ENCODE measurements at places on chromosomes 5 and 9. TPM values are rescaled to one million over a fixed set of nuclear protein-coding genes. Genes with fewer than 3 reads are reported as not detected.

The SLCO6A1 gene
- not detected for total RNA-seq

The SPINK1 gene
- total RNA-seq: not detected

DNA sequence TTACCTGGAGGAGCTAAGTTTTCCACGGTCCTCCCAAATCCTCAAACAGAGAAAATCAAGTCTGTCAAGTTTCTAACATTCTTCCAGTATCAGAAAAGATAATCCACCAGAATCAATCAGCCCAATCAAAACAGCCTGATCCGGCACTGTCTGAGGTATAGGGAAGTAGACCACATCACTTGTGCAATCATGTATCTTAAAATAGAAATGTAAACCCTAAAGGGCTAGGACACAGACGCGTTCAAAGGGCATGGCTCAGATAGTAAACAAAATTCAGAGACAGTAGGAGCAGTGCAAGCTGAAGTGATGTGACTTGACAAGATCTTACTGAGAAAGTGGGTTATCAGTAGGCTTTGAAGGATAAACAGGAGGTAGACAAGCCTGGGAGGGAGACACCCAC, 252.4 kb upstream of the DAPK1 start:
- no peak for DNase-seq

DNA sequence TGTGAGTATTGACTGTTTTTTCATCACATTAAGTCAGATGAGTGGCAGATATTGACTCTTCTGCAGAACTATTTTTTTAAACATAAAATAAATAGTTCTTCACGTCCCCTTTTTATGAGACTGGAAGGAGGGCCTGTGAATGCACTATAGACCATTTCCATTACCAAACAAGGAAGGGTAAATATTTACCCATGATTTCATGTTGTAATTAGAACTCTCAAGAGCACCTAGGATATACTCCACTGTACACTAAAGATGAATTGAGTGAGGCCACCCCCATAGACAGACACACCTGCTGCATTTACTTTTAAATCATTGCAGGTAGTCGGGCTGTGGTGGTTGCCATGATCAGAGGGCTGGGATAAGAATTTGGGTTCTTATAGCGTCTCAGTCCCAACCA, 22.6 kb downstream of the SLC36A1 start:
- DNase-seq: no peak

DNA sequence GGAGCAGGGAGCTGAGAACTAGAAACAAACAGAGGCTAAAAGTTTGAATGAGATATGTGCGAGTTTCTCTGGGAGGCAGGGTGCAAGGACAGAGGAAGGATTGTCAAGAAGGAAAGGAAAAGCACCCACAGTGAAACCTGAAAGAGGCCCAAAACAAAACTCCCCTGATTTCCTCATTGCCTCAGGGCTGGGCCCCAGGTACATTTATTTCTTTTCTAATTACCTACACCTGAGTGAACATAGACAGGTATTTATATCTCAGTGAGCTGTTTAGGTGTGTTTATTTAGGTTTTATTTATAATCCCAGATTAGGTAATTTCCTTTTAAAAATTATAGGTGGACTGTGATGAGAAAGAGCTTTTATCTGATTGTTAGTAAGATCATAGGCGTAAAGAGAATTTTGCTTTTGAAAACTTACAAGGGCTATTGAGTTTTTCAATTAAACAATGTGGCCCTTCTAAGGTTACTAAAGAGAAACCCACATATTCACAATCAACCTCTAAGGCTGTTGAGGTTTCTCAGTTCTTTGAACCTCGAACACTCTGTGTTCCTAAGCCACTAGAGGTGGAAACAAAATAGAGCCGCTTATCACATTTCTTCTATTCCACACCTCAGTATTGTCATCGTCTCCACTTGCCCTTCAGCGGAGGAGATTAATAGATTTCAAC, 344.8 kb downstream of the ZNF608 start:
- DNase-seq: no peak

DNA sequence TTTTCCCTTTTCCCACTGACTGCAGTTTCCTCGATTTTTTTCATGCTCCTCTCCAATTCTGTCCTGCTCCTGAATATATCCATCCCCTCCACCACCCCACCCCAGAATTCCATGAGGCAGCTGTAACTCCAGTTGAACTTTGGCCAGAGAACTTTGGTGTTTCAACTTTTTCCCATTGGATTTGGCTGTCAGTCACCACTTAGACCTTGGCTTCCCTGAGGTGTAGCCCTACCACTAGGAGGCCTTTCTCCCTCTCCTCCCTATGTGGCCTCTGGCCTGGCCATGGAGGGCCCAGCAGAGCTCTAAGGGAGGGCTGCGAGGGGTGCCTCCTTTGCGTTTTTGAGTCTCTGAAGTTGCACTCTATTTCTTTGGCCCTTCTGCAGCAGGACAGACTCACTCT, 261.3 kb downstream of the PIK3R1 start:
- DNase-seq: no peak
